ENCODE measurements at places on chromosomes 7 and 10.

DNA sequence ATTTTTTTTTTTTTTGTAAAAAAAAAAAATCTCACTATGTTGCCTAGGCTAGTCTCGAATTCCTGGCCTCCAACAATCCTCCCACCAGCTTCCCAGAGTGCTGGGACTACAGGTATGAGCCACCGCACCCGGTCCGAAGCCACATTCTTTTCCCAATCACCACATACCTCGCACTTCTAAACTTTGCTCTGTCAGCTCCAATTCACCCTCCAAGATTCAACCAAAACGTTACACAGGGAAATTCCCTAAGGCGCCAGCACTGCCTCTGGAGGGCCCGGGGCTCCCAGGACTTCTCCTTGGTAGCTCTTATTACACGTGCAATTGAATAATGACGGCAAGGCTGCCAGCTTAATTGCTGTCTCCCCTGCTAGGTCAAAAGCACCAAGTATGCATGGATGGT is 10.3 kb upstream of the DNAAF5 start:
- DNase-seq, result no peak

DNA sequence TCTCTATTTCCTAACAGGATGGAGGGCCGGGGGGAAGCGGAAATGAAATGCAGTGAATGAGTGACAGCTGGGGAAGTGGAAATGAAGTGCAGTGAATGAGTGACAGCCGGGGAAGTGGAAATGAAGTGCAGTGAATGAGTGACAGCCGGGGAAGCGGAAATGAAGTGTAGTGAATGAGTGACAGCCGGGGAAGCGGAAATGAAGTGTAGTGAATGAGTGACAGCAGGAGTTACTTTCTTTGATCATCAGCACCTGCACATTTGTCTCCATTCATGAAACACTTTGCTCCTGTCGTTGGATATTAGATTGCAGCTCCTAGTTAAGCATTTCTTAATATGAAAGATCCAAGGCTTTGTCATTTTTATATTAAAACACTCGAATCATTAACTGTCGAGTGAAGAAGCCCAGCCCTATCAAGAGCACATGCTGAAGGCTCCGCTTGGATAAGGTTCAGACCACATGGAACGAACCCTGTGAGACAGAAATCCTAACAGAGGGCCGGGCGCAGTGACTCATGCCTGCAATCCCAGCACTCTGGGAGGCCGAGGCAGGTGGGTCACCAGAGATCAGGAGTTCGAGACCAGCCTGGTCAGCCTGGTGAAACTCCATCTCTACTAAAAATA is 406.0 kb upstream of the ADARB2 start:
- no peak for DNase-seq

GRCh38 chr7:69166979-69167516 is 431.2 kb upstream of the AUTS2 start:
- DNase-seq, result no peak

DNA sequence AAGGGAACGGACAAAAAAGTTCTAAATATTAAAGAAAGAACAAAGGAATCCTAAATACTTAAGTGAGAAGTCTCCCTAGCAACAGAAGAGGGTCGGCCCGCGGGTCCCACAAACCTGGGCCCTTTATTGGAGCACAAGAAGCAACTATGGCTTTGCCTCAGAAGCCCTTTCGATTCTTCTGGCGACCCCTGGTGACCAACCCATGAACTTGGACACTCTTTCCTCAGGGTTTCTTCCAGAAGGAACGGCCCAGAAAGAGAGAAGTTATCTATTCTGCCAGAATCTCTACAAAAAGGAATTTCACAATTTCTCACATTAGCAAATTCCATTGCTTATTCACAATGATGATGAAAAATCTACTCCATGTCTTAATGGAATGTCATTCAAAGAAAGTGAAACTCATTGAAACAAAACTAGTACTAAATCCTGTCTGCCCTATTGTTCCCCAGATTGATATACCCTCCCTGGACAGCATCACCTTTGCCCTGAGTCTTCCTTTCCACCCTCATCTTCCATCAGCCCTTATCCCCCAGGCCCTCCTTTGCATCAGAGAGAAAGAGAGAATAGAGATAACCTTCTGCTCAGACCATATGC is 43.7 kb downstream of the CPVL start:
- DNase-seq, result peak; percentile 24

DNA sequence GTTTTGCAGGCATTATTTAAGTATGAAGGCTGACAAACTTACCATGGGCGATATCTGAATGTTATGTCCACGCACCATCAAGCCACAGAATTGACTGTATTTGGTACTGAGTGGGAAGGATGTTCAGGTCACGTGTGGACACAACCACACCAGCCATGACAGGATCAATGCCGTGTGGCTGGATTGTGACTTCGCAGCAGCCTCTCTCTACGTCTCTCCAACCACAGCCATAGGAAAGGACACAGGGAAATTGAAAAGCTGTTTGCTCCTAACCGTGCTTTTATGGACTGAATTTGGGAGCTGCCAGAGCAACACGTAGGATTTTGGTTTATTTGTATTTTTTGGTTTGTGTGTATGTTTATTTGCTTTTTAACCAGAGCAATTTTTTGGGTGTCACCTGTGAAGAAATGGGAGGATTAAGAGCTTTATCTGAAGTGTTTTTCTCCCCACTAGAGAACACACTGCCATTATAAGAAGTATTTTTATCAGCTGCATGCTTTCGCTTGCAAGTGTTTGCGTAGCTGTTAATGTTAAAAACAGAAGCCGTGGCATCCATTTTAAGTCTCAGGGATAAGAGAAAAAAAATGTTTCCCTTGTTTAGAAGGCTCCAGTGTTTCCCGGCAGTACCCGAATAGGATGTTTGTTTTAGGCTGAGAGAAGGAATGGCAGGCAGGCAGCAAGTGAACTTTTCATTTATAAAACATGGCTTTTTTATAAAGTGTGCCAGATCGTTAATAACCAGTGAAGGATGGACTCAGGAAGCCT is 401.1 kb upstream of the NFE2L3 start:
- no peak for DNase-seq

Data from GDM1 (cell line).